ENCODE measurements at places on chromosomes 11 and 22.

DNA sequence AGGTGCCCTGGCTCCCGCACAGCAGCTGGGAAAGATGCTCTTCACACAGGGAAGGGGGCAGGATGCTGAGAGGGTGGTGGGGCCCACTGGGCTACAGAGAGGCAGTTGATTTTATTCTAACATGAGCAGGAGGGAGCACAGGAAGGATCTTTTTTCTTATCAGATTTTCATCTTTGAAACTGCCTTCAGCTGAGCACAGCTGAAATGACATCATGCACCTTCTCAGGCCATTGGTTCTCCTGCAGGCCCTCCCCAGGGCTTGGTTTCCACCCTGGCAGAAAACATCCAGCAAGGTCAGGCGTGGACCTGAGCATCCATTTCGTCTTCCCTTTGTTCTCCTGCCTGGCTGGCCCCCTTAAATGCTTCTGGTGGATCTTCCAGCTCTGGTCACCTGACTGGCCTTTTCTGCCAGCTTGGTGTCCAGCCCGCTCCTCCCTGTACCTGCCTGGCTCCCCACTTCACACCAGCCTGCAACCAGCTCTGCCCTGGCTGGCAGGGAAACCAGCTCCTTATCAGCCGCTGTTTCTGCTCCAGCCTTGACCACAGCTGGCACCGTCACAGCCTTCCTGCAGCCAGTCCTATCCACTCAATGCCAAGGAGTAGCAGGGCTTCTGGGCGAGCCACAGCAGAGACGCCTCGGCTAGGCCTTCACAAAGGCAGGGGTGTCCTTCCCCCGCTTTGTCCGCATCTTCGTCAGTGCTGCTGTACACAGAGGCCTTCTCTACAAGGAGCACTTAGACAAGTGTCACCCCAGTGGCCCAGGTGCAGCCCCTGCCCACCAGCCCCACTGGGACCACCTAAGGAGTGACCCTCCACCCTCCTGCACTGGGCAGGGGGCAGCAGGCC, 36.5 kb downstream of the TOM1 start:
- no peak for DNase-seq

DNA sequence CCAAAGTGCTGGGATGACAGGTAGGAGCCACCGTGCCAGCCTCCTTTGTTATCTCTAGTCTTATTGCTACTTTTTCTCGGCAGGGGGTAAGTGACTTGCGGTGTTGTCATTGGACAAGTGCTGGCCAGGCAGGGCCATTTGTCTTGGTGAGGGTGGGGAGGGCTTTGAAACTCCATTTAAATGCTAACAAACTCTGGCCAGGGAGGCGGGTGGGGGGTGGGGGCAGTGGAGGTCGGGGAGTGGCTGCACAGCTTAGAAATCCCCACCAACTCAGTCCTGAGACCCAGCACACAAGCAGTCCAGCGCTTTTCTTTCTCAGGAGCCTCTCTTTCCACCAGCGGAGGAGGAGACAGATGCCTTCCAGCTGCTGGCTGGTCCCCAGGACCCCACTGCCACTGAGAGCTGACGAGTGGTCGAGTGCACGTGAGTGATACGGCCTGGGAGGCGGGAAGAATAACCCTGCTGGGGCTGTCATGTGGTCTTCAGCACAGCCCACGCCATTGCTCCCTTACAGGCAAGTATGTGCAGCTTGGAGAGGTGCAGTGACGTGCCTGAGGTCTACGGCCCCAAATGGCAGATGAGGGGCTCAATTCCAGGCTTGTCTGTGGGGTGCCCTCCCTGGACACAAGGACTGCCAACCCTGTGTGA, 24.2 kb upstream of the OSBPL5 start:
- DNase-seq, result no peak

- DNase-seq, result no peak
Measured at GRCh38 chr11:1029654-1030053, 6.9 kb downstream of the MUC6 start.

DNA sequence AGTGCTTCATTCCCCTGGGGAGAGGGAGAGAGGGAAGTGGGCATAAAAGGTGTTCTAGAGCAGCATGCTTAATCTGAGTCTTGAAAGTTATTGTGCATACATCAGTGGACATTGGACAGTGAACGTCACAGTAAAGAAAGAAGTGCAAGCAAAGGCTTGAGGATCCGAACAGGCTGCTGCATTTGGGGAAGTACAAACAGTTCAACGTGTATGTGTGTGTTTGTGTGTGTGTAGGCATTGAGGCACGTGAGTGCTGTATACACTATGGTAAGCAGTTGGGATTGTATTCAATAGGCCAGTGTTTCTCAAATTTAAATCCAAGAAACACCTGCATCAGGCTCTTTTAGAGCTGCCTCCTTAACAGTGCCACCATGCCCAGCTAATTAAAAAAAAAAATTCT, 10.4 kb upstream of the EIF3M start:
- no peak for DNase-seq

DNA sequence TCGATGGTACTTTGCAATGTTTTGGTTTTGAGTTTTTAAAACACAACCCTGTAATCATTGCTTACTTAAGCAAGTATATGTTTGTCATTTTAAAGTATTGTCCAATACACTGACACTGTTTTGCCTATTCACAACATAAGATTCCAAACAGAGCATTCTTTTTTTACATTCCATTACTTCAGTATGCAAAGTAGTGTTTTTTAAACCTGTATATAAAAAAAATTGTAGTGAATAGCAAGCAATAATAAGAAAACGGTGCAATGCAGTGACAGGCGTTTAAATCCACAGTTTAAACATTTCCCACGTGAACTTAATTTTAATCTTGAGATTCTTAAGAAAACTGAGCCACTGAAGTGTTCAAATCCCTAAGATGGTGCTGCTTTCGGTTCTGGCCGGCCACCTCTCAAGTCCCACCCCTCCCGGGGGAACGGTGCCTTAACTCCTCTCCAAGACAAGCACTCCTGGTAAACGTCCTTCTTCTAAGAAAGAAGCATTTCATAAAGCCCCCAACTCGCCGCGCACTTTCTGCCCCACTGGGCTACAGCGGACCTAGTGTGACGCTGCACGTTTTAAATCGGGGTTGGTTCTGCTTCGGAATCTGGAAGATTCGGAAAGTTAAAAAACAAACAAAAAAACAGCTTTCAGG, 2.9 kb downstream of the PGR start:
- peak; percentile 43 for DNase-seq

DNA sequence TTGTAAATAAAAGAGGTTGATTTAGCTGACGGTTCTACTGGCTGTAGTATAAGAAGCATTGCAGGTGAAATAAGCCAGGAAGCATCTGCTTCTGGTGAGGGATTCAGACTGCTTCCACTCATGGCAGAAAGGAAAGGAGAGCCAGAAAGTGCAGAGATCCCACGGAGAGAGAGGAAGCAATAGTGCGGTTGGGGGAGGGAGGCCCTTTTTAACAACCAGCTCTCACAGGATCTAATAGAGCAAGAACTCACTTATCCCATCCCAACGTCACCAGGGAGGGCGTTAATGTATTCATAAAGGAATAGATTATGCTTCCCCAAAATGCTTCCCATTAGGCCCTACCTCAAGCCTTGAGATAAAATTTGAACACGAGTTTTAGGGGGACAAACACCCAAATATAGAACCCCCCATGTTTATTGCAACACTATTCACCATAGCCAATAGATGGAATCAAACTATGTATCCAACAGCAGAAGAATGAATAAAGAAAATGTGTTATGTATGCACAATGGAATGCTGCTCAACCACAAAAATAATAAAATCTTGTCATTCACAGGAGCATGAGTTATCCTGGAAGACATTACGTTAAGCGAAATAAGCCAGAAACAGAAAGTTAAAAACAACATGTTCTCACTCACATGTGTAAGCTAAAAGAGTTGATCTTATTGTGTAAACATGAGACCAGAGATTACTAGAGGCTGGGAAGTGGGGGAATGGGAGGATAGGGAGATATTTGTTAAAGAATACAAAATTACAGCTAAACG, 908.3 kb upstream of the ANO3 start:
- DNase-seq, result no peak

GRCh38 chr11:99160447-99160846, 139.7 kb downstream of the CNTN5 start:
- DNase-seq, result no peak

GRCh38 chr11:13324709-13325108, 47.1 kb downstream of the BMAL1 start:
- no peak for DNase-seq

DNA sequence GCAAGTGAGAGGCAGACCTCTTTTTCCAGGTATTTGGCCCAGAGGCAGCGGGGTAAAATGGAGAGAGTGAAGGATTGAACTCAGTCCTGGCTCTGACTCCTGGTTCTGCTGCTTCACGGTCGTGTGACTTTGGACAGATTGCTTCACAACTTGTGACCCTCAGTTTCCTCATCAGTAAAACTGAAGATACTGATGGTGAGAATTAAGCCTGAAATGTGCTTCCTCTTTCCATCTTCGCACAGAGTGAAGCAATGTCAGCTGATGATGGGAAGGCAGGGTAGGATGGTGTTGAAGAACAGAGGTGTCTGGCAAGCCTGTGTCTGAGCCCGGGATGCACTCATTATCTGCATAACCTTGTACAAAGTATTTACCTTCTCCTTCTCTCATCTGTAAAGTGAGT, 59.0 kb downstream of the UBASH3B start:
- no peak for DNase-seq

DNA sequence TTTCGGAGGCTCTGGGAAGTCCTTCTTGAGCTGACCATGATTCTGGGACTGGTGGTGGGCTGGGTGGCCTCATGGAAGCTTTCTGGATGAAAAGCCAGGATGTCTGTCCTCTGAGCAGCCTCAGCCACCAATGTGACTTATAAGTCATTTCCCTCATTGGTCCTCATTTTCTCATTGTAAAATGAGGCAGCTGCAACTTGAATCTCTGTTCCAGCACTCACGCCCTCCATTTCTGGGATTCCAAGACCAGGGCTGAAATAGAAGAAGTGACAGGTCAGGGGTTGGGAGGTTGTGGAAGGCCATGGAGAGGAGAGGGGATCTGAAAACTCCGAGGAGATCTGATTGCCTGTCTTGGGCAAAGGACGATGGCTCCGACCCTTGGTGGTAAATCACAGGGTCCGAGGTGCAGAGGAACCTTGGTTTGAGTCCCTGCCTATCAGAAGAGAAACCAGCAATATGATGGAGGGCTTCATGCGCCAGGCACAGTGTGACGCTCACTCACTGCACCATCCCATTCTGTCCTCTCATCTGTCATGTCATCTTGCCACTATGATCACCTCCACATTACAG, 38.3 kb downstream of the TSPAN18 start:
- no peak for DNase-seq

DNA sequence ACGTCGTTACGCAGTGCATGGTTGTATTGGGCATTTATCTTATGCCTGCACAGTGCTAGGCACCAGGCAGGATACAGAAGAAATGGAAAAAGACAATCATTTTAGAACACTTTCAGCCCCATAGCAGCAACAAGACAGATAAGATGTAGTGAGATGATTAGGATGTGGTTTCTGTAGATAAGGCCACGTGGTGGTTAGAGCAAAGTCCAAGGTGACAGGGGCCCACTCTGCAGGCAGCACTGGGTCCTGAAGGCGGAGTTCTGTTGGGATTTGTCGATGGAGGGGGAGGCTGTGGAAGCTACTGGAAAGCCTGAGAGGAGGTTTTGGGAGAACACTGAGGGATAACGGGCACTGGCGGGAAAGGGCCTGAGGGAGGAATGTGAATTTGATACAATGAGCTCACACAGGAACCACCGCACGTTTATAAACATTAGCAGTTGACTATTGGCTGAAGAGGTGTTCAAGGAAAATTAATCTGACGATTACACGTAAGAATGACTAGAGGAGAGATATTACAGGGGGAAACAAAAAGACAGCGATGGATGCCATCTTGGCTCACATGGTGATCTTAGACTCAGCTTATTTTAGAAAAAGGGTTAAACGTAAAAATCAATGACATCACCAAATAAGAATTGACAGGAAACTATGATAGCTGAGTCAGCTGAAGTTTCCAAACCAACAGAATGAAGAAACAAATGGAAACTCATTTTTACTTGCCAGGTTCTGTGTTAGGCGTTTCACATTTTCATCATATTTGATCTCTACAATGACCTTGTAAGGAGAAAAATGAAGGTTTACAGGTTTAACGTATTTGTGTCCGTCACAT, 551.0 kb downstream of the OPCML start:
- DNase-seq, result no peak

DNA sequence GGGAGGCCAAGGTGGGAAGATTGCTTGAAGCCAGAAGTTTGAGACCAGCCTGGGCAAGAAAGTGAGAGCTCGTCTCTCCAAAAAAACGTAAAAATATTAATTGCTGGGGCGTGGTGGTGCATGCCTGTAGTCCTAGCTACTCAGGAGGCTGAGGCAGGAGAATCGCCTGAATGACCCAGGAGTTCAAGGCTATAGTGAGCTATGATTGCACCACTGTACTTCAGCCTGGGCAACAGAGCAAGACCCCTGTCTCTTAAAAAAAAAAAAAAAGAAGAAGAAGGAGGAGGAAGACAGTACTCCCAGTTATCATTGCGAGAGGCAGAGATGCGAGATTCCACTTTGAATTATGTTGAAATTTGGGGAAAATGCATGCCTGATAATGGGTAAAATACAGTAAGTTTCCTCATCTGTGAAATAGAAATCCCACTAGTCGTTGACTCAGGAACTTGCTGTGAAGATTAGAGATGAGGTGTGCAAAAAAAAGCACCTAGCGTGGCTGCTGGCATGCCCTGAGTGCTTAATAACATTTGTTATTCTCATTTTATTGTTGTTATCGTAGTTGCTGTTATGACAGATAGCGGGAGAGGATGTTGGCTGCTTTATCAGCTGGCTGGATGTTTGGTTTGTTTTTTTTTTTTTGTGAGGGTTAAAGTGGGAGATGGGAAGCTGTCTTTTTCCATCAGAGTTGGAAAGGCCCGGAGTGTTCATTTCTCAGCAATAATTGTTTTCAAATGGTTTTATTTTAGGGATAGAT, 33.4 kb downstream of the BCR start:
- DNase-seq, result no peak

GRCh38 chr11:111759376-111759775, 6.8 kb downstream of the PPP2R1B start:
- no peak for DNase-seq

GRCh38 chr11:18016789-18017188, 3.9 kb upstream of the SERGEF start:
- no peak for DNase-seq

GRCh38 chr11:72844356-72844755, 30.1 kb downstream of the ATG16L2 start:
- no peak for DNase-seq

- no peak for DNase-seq
Measured at GRCh38 chr11:87236368-87236767, 198.6 kb downstream of the TMEM135 start.
